ENCODE measurements at places on chromosomes 4 and X.

DNA sequence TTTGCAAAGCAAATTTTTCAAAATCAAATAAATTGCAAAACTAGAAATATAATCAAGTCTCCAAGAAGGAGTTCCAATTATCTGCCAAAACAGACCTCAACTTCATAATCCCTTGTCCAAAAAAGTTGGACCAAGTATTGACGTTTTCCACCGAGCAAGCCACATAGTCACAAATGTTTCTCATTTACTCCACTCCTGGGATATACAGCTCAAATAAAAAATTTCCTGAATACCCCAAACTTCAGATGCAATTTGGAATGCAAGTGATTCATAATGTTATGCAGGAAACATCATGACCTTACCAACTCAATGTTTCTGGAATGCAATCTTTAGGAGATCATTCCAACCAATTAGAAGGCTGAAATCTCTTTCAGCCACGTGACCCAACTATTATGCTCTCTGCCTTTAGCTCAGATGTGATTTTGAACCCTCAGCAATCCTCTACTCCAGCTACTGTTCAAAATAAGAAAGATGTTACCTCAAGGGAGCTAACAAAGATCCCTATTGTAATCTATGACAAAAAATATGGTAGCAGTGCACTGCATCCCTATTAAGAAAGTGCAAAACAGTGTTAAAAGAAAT is 72.4 kb downstream of the PRDM5 start:
- no peak for DNase-seq

- no peak for DNase-seq
Measured at GRCh38 chr4:46185766-46186165, 61.9 kb upstream of the GABRG1 start.

DNA sequence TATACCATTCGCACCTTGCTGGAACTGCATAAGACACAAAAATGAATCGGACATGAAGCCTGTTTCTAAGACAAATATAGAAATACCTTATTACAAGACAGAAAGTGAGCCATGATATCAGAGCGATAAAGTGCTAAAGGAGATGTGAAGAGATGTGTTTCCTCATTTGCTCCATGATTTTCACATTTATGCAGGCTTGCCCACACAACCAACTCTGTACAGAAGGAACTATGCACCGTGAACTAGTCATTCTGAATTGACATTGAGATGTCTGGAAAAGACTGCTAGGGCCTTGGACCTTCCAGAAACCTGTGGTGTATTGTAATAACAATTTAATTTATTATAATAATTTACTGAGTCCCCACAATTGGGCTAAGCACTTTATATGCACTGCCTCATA is 38.6 kb upstream of the TXK start:
- DNase-seq = no peak

DNA sequence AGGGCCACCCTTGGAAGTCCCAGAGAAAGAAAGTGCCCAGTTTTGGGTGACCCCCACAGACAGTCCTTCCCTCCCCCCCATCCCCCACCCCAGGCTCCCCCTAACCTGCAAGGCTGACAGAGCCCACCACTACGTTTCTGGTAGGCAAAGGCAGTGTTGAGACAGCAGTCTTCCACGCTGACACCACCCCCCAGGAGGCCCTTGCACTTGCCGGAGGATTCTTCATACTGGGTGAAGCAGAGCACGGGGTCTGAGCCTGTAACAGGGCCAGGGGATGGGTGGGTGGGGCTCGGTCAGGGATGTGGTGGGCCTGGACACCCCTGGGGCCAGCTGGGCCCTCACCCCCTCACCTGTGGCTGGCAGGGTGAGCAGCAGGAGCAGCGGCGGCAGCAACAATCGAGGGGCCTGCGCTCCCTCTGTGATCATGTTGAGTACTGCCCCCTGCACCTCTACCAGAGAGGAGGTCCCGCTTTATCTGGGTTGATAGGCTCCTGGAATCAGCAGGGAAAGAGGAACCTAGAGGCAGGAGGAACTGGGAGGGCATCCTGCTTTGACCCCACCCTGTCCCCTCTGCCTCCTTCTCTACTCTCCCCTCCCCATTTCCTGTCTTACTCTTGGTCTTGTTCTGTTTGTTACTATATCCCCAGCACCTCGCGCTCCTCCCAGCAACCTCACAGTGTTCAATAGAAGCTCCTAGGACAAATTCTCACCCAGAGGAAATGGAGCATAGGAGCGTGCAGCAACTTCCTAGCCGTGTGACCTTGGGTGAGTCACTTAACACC is at the start of gene CFP:
TSS of gene CFP (minus strand) at position 512 of the 782 bp plus-strand sequence. CDS start at position 426, 86 bp downstream.
- DNase-seq = no peak

DNA sequence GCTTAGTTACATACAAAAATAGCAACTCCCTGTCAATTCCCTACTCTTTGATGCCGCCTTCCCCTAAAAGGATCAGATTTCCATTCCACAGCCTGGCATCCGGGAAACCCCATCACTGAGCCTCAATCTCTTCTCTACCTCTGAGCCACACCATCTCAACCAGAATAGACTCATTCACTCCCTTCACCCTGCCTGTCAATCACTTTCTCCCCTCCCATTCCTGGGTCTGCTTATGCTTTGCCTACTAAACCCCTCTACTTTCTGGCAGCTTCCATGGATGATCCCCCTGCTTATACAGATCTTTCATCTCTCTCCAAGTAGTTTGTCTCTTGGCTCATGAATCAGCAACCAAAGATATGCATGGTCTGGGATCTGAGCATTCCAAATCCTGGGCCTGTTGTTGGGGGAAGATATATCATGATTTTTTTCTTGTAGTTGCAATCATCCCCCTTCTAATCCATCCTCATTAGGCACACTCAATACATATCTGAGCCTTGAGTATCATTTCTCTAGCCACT is 2.6 kb downstream of the AMER1 start:
- no peak for DNase-seq

DNA sequence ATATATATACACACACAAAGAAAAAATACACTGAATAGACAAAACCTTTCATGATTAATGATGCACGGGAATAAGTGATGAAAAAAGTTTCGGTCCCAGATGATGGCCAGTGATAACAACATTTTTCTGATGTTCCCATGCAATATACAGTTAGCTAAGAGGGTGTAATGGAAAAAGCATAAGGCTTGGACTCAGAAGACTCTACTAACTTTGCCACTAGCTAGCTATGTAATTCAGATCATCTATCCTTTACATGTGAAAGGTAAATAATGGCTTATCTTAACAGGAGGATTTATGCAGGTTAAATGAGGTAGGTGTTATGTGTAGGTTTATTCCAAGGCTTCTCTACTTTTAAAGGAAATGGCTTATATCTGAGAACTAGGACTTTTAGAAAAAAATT is 4.3 kb downstream of the RPS3A start:
- no peak for DNase-seq

DNA sequence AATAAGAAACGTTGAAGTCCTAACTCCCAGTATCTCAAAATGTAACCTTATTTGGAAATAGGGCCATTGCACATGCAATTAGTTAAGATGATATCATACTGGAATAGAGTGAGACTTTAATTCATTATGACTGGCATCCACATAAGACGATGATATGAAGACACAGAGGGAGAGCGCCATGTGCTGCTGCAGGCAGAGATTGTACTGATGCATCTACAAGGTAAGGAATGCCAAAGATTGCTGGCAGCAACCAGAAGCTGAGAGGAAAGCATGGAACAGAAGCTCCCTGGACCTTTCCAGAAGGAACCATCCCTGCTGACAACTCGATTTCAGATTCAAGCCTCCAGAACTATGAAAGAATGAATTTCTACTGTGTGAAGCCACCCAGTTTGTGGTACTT is 697.0 kb upstream of the INTU start:
- no peak for DNase-seq

GRCh38 chr4:139763672-139764071 is 98.1 kb downstream of the MGST2 start:
- no peak for DNase-seq

- DNase-seq = no peak
Measured at GRCh38 chr4:166274136-166274761, 401.2 kb downstream of the TLL1 start.

DNA sequence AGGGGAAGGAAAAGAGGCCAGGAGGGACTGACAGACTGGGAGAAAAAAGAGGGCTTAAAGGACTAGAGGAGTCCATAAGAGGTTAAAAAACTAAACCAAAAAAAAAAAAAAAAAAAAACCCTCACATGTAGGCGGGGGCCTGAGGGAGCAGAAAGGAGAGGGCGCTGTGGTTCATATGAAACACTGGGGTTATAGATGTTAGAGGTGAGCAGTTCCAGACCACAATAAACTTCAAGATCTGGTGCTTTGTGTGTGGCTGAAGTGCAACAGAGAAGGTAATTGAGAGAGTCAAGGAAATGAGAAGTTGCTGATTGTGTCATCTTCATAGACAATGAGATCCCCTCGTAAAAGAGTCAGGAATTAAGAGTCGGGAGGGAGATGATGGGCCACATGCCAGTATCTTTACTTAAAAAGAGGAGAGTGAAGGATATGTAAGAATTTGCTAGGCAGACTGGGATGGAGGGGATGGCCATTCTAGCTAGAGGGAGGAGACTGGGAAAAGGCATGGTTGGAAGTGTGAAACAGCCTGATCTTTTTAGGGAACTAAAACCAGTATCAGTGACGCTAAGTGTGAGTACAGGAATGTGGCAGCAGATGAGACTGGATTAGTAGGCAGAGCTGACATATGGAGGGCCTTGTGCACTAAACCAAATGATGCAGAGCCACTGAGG is 18.4 kb upstream of the OGT start:
- DNase-seq = no peak

- DNase-seq = no peak
Measured at GRCh38 chr4:83618431-83618830, 82.5 kb downstream of the GPAT3 start.

DNA sequence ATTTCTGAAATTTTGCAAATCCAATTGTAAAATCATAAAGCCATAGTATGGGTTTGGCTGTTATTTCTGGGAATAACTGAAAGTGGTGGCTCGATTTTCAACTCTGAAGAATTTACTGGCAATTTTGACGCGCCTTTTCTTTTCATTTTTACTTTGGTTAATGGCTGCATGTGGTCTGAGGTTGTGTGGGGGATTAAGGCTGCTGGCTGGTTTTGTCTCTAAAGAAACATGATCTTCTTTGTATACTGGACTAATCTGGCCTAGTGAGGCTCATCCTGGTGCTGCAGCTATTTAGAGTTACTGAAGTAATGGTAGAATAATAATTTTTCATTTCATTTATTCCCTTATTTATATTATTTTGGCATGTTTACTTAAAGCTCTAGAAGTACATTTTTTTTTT is 164.0 kb downstream of the RNF150 start:
- no peak for DNase-seq

DNA sequence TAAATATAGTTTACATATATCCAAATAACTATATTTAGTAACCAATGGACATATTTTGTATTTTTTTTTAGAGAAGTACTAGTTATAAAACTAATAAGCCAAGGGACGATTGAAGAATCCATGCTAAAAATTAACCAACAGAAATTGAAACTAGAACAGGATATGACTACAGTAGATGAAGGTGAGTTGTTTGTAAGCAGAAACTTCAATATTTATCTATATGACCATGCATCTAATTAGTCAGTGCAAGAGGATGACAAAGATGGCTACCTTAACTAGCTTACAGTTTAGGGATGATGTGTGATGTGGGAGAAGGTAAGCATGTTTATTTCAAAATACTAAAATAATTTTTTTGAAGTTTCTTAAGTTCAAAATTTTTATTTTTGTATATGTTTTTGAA is 57.7 kb downstream of the HPGDS start:
- no peak for DNase-seq

GRCh38 chrX:56728752-56729151 is 291 bp upstream of the NBDY start:
- DNase-seq = no peak

DNA sequence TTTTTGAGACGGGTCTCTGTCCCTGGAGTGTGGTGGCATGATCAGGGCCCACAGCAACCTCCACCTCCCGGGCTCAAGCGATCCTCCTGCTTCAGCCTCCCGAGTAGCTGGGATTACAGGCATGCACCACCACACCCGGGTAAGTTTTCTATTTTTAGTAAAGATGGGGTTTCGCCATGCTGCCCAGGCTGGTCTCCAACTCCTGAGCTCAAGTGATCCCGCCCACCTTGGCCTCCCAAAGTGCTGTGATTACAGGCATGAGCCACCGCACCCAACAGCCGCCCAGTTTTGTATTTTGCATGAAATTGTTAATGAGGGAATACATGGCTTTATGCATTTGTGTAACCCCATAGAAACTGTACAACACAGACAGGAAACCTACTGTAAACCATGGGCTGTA is 2.8 kb upstream of the ARHGAP4 start:
- DNase-seq = no peak

DNA sequence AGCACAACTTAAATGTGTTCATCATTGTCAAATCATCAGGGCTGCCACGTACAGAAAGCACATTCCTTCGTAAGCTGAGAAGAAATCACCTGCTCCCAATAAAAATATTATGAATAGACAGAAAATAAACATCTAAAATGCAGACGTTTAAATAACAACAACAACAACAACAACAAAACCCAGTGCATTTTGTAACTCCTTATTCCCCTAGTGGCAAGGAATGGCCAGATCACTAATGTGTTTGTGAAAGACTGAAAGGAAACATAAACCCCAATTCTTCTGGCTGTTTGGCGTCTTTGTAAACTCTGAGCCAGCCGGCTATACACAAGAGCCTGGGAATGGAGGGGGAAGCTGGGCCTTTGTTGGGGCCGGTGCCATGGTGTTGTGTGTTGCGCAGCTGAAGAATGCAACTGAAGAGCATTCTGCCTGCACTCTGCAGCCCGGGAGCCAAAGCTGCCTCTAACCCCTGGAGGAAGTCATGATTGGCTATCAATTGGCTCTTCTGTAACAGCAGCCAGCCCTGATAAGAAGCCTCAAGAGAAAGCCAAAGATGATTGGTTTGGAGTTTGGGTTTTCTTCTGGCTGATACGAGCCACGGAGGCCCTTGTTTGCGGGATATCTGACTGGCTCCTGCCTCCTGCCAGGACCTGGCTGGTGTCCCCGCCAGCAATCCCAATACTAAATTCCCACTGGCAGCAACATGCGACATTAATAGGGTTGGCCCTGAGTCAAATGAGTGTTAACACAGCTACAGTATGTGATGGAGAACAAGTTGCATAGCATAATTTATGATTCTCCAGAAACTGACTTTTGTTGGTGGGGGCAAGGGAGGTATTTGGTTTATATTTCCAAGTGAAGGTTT is 89.7 kb upstream of the TFDP3 start:
- peak; percentile 85 for DNase-seq

DNA sequence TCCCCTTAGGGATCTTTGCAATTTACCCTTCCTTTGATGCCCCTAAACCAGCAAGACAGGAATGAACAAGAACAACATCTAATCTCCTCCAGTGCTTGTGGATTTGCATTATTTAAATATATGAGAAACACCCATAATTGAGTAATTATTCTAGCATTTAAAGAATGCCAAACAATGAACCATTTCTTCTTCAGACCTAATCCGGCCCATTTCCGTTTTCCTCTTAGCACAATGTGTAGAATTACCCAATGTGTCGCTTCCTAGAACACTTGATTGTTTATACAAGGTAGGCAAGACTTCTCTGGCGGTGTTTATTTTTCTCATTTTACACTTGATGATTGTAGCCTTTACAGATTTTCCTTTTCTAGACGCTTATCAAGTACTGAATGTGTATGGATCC is 43.5 kb downstream of the CLDN34 start:
- DNase-seq = no peak
